ENCODE measurements at places on chromosomes 16 and 17.

DNA sequence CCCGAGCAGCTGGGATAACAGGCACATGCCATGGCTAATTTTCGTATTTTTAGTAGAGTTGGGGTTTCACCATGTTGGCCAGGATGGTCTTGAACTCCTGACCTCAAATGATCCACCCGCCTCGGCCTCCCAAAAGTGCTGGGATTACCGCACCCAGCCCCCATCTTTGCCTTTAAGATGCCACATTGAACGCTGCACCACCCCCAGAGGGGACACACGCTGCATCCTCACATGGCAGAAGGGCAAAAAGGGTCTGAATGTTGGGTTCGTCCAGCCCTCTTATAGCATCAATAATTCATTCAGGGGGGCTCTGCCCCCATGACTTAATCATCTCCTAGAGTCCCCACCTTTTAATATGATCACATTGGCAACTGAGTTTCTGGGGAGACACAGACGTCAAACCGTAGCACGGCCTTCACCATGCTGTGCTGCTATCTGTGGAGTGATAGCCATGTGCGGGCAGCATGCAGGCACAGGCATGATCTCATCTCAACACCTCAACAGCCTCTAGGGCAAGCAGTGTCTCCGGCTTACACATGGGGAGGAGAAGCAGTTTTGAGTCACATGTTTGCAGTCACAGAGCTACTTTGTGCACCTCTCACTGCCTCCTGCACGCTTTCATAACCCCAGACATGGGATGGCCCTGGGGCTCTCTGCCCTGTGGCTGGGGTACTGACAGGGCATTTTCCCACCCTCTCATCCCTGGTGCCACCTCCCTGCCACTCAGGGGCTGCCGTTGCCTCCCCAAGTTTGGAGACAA, 30.0 kb downstream of the IL21R start:
- DNase-seq, result no peak

GRCh38 chr16:29871822-29872546, 9.0 kb upstream of the CDIPT start:
- no peak for DNase-seq

GRCh38 chr17:36151891-36152638, 24.4 kb downstream of the TBC1D3B start:
- DNase-seq, result no peak

DNA sequence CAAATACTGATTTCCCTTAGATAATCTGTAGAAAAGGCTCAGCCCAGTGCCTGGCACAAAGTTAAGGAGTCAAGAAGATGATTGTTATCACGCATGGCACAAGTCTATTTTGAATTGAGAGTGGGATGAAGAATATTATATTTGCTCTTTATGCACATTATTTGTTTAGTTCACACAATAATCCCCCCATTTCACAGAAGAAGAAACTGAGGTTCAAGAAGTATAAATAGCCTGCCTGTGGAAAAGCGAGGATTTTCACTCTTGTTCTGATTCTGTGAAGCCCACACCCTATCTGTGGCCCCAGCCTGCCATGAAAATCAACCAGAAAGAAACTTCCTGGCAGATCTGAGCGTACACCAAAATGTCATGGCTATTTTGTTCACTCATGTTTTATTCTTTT, 73.0 kb downstream of the YPEL2 start:
- no peak for DNase-seq

GRCh38 chr16:81450783-81451491, 6.3 kb downstream of the CMIP start:
- DNase-seq, result no peak

DNA sequence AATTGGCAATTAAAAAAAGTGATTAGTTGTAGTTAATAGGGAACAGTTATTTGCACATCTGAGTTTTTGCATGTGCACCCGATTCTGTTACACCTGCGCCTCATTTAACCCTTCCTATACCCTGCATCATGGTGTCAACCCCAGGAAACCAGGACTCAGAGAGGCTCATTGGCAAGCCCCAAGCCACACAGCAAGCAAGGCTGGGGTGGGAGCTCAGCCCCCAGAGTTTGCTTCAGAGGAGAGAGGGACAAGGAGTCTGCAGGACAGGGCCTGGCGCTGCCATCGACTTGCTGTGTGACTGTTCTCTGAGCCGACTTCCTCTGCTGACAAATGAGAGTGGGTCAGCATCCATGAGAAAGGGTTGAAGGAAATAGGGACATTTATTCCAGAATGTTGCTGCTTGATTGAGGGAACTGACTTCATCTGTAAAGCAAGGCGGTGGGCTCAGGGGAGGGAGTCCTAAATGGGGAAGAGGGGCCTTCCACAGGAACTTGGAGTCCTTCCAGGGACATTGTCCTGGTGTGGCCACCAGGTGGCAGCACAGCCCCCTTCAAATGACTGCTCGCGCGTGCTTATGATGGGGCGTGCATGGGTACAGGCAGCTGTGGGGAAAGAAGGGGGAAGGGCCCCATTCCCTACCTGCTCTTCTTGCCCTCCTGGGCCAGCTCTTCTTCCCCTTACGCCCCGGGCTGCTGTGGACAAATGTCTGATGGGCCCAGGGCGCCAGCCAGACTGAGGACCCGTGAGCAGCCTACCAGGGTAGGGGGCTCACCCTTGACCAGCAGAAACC, 51.6 kb downstream of the NT5M start:
- DNase-seq, result no peak

GRCh38 chr16:79269211-79269863, 331.2 kb downstream of the MAF start:
- DNase-seq, result no peak

- DNase-seq, result no peak
Observed at GRCh38 chr16:17149904-17150483, 320.8 kb downstream of the XYLT1 start.

- DNase-seq, result no peak
Observed at GRCh38 chr17:2190014-2190413, 113.6 kb downstream of the SMG6 start.

DNA sequence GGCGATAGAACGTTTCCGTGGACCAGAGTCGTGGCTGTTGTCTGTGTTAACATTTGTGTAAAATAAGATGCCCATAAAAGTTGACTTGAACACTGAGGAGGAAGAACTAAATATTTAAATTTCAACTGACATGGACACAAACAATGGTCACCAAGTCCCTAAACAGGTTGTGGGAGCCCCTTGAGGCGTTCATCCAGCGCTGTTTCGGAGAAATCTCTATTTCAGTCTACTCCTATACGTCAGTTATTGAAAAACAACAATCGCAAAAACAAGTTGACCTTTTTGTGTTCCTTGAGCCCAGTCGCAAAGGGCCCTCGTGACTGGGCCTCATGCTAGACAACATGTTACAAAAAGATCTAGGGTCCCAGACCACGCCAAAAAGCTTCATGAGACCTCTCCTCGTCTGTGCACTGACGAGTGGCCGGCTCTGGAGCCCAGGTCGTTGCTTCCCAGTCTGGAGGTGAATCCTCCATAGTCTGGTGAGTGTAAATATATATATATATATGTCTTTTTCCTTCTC, 439 bp upstream of the TMEM231 start:
- DNase-seq, result no peak

DNA sequence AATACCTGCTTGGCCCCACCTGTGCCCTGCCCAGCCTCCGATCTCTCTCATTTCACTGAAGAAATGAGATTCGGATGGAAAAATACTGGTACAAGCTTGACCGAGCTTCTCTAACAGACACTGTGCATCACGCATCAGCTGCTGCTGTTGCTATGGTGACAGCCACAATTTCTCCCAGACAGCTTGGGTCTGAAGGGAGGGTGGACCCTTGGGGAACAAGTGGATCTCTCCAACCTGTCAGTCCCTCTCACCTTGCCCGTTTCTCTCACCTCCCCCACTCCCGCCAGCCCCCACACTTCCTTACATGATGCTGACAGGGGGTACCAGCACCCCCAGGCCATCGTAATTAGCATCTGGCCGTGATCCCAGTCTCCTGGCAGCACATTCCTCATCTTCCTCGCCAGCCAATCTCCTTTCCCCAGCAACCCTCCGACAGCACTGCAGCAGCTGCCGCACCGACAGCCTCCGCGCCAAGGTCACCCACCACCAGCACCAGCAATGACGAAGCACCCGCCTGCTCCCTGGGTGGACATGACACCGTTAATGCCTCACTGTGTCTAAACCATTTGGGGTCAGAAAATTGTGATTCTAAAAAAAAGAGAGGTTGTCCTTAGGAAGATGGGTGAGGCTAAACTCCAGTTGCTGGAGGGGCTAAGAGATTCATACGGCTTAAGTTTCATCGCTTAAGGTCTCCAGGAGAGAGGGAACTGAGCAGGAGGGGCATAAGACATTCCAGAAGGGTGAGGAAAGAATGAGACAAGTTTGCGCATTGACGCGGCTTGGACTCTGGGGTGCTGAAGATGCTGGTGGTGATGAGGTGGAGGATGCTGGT, 58.6 kb upstream of the TNRC6A start:
- DNase-seq, result peak; percentile 80

GRCh38 chr16:11045441-11045840, 101.1 kb downstream of the CLEC16A start:
- no peak for DNase-seq

DNA sequence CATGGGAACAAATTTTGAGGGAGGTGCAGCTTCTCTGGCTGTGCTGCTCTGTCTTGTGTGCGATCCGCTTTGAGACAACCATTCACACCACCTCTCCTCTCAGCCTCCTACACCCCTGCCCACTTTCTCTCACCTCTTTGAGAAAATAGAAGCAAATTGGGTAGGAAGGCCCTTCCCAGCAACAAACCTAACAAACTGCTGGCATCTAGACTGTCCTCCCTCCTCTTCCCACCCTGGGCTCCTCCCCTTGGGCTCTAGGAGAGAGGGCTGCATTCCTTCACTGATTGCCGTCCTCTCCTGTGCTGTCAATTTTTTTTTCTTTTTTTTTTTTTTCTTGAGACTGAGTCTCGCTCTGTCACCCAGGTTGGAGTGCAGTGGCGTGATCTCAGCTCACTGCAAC, 13.5 kb downstream of the CDIPT start:
- no peak for DNase-seq

GRCh38 chr17:79315358-79316105, 240.9 kb downstream of the ENGASE start:
- DNase-seq, result no peak

DNA sequence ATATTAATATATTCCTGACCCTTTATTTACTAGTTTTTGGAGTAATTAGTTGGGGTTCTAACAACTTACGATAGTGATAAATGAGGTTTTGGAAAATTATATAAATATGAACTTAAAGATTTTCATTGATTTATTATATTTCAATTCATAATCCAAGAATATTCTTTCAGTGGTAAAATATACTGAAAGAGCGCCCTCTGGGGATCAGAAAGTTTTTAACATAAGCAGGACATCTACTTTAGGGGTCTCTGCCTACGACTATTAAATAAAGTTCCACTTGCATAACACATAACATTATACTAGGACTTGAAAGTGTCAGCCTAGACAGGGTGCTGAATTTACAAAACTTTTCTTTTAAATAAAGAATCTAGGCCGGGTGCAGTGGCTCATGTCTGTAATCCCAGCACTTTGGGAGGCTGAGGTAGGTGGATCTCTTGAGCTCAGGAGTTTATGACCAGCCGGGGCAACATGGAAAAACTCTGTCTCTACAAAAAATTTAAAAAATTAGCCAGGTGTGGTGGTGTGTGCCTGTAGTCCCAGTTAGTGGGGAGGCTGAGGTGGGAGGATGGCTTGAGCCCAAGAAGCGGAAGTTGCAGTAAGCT, 15.6 kb downstream of the RFWD3 start:
- no peak for DNase-seq

DNA sequence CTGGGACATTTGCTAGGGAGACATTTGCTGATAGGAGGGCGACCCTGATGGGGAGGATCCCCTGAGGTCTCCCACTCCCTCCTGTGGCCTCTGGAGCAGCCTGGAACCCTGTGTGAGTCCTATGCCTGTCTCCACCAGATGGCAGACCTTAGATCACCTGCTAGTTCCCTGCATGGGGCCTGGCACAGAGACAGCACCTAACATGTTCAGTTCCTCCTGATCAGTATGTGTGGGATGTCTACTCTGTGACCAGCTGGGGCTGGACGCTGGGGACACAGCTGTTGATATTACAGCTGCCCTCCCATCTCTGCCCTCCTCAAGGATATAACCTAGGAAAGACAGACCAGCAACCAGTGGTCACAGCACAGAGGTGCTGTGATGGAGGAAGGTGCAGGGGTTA, 1.1 kb upstream of the ADCY7 start:
- no peak for DNase-seq

- no peak for DNase-seq
Observed at GRCh38 chr17:27363326-27363725, 69.4 kb downstream of the WSB1 start.

DNA sequence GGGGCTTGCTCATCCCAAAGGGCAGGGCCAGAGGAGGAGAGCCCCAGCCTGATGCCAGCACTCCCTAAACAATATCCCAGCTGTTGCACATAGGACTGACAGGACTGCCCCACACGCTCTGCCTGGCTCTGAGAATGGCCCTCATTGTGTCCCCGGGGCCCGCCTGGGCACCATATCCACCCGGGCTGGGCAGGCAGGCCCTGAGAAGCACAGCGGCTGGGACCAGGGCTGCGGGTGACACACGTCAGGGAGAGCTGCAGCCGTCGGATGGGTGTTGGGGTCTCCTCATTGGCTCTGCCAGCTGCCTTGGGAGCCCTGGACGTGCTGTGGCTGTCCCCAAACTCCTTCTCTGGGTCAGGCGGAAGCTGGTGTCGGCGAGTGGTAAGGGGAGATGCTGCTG, 4.2 kb downstream of the BCAR1 start:
- no peak for DNase-seq

- no peak for DNase-seq
Observed at GRCh38 chr17:76485569-76485968, 15.7 kb downstream of the RHBDF2 start.

DNA sequence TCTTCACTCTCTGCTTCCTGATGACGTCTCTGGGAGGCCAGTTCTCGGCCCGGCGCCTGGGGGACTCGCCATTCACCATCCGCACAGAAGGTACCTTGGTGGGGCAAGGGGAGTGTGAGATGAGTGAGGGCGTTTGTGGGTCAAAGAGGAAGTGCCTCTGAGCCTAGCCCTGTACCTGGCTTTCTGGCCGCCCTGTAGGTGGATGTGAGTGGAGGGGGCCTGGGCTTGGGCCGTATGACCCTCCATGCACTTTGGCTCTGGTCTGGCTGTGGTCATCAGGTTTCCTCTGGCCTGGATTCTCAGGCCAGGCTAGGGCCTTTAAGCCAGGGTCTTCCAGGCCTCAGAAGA, 4.6 kb downstream of the MGAT5B start:
- DNase-seq, result no peak

- no peak for DNase-seq
Observed at GRCh38 chr17:50337956-50338355, 8.0 kb upstream of the XYLT2 start.

Data from GM04504 (cell line).